Activated T-cell treated with anti-CD3 and anti-CD28 coated beads, Interleukin-2, amount 50 U/mL, for 48 hours (primary cell): ENCODE measurements at places on chromosomes 11 and 22.

- no peak for DNase-seq
Measured at GRCh38 chr22:49788504-49788903, 39.2 kb downstream of the BRD1 start.

- no peak for DNase-seq
Measured at GRCh38 chr11:128893578-128894285, 2.6 kb downstream of the KCNJ5 start.

GRCh38 chr11:109490953-109491635, 69.1 kb downstream of the C11orf87 start:
- no peak for DNase-seq

DNA sequence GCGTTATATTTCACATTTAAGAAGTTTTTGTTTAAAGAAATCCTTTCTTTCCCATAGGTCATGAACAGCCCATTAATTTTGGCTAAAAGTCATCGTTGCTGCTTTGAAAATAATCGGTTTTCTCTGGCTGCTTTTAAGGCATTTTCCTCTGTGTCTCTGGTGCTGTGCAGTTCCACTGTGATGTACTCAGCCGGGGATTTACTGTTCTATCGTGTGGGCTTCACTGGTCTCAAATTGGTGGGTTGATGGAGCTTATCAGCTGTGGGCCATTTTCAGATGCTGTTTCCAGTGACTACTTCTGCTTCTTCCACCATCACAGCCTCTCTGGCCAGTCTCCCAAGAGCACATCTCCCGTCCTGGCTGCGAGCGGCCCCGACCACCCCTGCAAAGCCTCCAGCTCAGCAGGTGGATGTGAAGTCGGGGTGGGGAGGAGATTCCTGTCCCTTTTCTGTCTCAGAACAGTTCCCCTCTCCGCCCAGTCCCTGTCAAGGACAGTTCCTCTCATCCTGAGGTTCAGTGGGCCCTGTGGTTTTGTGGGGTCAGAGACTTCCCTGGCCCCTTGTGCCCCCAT, 20.3 kb downstream of the IFITM10 start:
- no peak for DNase-seq

GRCh38 chr22:29023172-29023796, 38.3 kb downstream of the C22orf31 start:
- DNase-seq: no peak

DNA sequence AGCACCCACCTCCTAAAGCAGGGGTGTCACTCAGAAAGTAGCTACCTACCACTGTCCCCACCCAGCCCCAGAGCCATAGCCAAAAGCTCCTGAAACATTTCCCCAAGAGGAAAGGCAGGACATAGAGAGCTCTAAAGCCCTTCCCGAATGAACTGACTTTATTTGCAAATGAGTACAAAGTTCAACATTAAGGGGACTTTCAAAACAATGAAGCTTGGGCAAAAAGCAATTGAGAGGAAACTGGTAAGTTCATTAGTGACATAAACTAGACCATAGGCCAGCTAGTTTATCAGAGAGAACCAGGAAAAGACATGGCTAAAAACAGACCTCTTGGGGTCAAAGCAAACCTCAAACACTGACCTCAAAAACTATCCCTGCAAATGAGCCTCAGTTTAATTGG, 72.7 kb downstream of the IGLL5 start:
- no peak for DNase-seq

- no peak for DNase-seq
Measured at GRCh38 chr11:100777103-100777502, 90.0 kb downstream of the ARHGAP42 start.

GRCh38 chr11:217704-218103, 10.2 kb downstream of the RIC8A start:
- DNase-seq: no peak

- no peak for DNase-seq
Measured at GRCh38 chr11:118142081-118142480, 10.5 kb downstream of the SCN4B start.

- DNase-seq: no peak
Measured at GRCh38 chr11:105334025-105334714, 194.6 kb upstream of the CARD18 start.

DNA sequence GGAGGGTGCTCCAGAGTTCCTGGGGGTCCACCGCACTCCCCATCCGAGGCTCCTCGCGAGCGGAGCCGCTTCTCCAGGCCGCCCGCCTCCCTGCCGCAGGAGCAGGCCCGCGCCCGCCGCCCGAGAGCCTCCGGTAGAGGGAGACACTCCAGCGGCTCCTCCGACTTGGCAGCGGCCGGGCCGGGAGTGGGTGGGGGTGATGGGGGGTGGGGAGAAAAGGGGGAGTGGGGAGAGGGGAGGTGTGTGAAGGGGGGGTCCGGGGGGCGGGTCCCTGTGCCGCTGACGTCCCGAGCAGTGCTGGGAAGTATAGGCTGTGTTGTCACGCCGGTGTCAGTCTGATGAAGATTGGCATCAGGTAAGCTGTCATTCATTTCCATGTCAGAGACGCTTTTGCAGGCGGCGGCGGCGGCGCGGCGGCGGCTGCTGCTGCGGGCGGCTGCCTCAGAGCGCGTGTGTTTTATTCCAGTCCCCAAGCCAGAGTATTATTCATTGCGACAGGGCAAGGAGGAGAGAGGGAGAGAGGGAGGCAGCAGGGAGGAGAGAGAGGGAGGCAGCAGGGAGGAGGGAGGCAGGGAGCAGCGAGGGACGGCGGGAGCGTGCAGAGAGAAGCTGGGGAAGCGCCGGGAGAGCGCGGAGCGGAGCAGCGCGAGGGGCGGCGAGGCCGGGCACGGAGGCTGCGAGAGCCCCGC, at the start of gene PKNOX2:
Gene PKNOX2, plus strand, starts transcription at position 330 of the 689 bp plus-strand sequence. CDS start 186,555 bp downstream, outside the sequence.
- DNase-seq: peak; percentile 80

GRCh38 chr11:2348986-2349385, 28.1 kb upstream of the CD81 start:
- no peak for DNase-seq

GRCh38 chr11:45655831-45656230, 9.6 kb downstream of the CHST1 start:
- DNase-seq: peak; percentile 7

GRCh38 chr11:67431346-67432249, 3.3 kb downstream of the RPS6KB2 start:
- no peak for DNase-seq

DNA sequence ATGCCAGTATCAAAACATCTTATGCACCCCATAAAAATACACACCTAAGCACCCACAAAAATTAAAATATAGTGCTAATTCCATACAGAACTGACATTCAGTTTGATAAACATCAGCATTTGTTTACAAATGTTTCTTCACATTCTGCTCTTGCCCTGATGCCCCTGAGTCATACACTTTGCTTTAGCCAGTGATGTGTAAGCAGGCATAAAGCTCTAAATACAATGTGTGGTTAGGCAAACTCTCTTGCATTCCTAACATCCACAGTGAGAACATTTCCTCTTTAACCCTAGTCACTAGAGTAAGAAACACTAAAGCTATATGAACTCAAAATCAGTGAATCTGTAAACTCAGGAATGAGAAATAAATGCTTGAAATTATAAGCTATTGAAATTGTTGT, 1060.7 kb downstream of the FAM181B start:
- DNase-seq: no peak

GRCh38 chr11:18384157-18384641, 10.2 kb upstream of the LDHA start:
- DNase-seq: no peak

DNA sequence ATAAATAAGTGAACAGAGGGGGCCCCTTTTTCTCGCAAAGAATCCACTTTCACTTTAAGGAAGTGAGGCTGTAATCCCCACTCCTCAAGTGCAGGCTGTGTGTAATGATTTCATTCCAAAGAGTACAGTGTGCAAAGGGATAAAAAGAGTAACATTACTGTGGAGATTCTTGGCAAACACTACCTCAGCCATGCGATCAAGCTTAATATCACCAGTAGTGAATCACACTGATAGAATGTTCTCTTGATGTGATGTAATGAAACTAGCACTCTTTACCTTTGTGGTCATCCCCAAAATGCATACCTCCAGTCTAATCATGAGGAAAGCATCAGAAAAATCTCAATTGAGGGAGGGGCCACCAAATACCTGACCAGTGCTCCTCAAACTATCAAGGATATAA, 246.1 kb upstream of the CHORDC1 start:
- no peak for DNase-seq

GRCh38 chr22:38104084-38104483, 6.4 kb downstream of the BAIAP2L2 start:
- no peak for DNase-seq

GRCh38 chr11:90822996-90823395, 600.1 kb upstream of the CHORDC1 start:
- no peak for DNase-seq

DNA sequence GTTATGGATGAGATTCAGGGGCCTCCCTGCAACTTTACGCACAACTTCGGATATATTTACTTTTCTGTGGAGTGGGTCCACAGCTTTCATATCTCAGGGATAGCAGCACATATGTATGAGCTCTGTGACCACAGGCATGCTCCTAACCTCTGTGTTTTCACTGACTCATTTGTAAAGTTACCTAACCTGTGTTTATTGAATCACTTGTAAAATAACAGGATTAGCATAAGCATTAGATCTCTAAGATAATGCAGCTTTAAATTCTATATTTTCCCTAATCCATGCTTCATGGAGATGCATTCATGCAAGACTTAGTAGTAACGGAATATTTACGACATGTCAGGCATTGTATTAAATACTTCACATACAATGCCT, 47.9 kb upstream of the DDI1 start:
- DNase-seq: no peak

DNA sequence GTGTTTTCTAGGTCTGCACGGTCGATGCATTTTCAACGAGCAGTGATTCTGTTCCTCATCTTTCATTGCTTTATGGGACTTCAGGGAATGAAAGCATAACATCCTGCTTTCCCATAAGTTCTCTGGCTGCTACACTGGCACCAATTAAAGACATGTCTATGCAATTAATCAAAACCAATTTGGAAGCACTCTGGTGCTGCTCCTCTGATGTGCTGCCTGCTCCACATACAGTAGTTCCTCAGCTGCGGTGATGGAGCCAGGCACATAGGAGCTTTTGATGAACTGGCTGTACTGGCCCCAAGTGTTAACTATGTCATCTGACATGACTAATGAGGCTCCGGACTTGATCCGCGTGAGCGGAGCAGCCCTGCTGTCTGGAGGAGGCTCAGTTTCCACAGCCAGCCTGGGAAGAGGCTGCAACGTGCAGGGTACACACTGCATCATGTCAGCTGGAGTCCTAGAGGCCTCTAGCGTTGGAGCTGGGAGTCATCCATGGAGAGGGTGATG, 29.8 kb downstream of the GVQW3 start:
- no peak for DNase-seq

- no peak for DNase-seq
Measured at GRCh38 chr11:61964058-61964665, 3.3 kb downstream of the FTH1 start.

DNA sequence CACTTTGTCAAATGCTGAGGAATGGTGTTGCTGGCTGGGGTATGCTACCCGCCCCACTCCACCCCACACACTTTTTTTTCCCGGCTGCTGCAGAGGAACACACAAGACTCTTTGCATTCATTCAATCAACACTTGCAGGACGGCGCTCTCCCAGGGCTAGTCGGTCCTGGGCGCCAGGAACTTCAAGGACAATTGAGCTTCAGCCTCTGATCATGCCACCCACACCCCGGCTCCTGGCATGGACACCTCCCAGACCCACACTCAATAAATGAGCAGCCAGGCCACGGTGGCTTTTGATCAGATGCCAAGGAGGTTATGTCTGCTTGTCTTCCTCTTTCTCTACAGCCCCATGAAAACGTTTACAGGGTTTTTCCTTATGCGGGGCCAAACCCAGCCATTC, 19.8 kb downstream of the TPST2 start:
- DNase-seq: no peak

DNA sequence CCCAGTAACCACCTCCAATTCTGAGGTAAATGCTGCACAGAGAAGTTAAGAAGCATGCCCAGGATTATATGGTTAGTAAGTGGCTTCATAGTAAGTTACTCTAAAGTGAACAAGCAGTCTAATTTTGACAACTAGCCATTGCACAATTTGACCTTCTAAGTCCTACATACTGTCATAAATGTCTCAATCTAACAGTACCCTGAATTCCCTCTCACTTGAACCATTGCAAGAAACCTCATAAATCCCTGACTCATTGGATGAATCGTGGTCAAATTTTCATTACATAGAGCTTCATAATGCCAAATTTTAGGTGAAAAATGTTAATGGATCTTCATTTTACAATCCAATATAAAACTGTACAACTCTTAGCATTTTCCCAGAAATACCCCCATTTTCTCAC, 217.3 kb upstream of the GRIA4 start:
- DNase-seq: no peak

- DNase-seq: peak; percentile 47
Measured at GRCh38 chr22:40578171-40578570, 58.3 kb downstream of the MRTFA start.

GRCh38 chr11:62104816-62105653, 18.8 kb upstream of the INCENP start:
- no peak for DNase-seq

DNA sequence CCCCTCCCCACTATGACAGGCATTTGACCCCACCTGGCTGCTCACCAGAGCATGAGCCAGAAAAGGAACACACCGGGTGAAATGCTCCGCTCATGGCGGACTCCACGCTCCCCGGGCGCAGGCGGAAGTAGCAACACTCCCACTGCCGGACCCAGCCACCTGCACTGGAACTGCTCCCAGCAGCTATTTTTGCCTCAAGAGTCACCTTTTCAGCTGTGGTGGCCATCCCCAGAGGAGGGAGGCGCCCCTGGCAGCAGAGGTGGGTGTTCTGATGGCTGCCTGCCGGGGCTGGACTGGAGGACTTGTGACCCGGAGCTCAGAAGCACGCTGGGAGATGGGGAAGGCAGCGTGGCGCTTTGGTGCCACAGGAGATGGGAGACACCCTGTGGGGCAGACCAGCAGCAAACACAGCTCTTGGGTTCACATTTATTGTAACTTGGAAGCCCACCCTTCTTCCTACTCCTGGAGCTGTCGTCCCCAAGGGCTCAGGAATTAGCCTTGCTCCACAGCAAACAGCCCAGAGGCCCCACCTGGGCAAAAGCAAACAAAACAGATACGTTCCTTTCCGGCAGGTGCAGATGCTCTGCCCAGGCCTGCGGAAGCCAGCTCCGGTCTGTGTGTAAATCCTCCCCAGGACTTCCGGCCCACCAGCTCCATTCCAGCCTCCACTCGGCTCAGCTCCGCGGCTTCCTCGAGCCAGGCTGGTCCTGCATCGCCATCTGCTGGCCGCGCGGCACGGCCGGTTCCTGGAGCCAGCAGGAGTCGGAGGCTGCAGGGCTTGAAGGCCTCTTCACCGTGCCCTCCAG, 3.7 kb downstream of the RPS19BP1 start:
- peak; percentile 92 for DNase-seq

- no peak for DNase-seq
Measured at GRCh38 chr11:87251560-87251959, 213.8 kb downstream of the TMEM135 start.

- no peak for DNase-seq
Measured at GRCh38 chr11:94925422-94926270, 47.7 kb downstream of the CWC15 start.

DNA sequence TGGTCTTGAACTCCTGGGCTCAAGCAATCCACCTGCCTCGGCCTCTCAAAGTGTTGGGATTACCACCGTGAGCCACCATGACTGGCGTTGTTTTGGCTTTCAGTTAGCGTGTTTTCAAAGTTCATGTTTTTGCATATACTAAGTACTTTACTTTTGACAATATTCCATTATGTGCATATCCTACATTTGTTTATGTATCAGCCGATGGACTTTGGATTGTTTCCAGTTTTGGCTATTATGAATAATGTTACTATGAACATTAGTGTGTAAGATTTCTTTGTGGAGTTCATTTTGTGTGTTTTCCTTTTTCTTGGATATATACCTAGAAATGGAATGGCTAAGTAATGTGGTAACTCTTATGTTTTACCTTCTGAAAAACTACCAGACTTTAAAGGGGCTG, 9.9 kb downstream of the CSTF3 start:
- no peak for DNase-seq
